Pulmonary artery endothelial cell (primary cell): ENCODE measurements at places on chromosomes 13 and 19. TPM values are rescaled to one million over a fixed set of nuclear protein-coding genes. Genes with fewer than 3 reads are reported as not detected.

The EDNRB gene
- 2.1 and 4.0 TPM in 2 replicates for total RNA-seq

The PCSK4 gene
- 0.59 and 0.92 TPM in 2 replicates for total RNA-seq

The FXYD7 gene
- not detected in 2 replicates for total RNA-seq

The LAIR1 gene
- not detected in 2 replicates for total RNA-seq

The MBD3L3 gene
- total RNA-seq, result not detected in 2 replicates

The CCDC61 gene
- 7.3 and 9.5 TPM in 2 replicates for total RNA-seq

The GDF15 gene
- total RNA-seq, result 95.0 and 102 TPM in 2 replicates
